ENCODE measurements at places on chromosomes 6 and 20. TPM values are rescaled to one million over a fixed set of nuclear protein-coding genes. Genes with fewer than 3 reads are reported as not detected.

Gene CD40
- total RNA-seq: 0.45 TPM

Gene CTSZ
- 51.0 TPM for total RNA-seq

Gene NFATC2
- total RNA-seq: 0.36 TPM

Gene ACAT2
- 66.2 TPM for total RNA-seq

Gene CTCFL
- total RNA-seq: not detected

Gene RIMS1
- not detected for total RNA-seq

Measured in fibroblast of the aortic adventitia (primary cell).